Femur (tissue), 1 donor: ENCODE measurements at places on chromosomes 12 and 14.

DNA sequence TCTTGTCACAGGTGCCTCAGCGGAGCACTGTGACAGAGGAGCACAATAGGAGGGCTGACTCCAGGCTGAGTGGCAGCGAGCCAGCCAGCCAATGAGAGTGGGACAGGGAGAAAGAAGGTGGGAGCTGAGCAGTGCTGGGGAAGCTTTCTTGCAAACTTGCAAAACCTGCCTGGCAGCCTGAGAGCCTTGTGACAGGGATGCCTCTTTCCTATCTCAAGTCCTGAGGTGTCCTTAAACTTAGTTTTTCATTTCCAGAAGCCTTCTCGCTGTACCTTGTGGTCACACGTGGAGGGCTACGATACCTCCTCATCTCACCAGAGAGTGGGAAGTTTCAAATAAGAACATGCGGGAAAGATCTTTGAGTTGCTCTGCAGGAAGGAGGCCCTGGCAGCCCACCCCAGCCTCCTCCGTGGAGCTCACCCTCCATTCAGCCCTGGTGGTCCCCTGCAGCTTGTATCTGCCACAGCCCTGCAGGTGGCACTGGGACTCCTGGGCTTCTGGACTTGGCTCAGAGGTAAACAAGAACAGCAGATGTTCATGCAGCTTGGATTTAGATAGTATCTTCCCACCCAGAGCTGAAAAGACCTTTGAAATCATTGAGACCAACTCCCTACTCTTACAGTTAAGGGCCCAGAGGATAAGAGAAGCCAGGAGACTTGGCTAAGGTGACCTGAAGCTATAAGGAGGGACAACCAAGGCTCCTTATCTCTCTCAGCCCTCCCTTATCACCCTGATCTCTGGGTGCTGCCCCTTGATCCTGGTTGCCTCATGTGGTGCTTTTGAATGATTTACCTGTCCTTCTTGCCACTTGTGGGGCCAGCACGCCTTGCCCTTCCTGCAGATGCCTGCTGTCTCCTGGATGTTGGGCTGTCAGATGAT is 153.5 kb upstream of the MAX start:
- no peak for DNase-seq

DNA sequence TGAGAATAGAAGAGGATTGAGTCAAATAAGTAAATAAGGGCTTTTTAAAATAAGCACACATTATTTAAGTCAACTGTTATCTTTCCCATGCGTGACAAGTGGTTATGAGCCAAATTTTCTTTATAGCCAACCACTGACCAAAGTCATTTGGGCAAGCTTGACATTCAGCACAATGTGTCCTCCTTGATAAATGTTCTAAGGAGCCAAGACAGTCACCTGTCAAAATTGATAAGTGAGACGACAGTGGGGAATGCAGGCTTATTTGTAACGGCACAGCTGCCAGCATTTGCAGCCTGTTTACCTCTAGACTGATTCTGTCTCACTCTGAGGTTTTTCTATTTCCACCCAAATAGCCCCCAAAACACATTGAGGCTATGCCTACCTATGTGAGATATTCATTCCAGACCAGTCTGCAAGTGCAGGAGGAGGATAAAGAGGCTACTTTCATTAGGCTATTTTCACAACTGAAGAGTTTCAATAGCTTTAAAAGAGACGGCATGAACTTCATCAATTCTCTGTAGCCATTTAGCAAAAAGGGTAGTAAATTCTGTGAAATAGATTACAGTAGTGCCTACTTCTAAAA is 339.5 kb downstream of the PDZRN4 start:
- no peak for DNase-seq

DNA sequence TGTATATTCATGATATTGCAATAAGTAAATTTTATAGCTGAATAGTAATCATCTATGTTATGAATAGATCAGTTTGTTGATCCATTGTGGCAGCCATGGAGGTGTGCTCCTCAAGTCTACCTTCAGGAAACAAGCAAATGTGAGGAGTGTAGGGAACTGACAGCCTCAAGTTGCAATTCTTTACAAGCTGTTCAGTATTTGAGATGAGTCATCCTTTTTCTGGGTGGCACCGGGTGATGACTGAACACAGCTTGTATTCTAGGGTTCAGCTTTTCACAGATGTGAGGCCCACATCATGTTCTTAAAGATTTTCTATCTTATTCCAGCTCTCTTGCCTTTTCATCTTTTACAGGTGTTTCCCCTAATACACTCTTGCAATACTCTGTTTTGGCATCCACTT is 452.4 kb downstream of the KCNH5 start:
- no peak for DNase-seq

GRCh38 chr12:57127726-57128518 is at the start of gene LRP1:
LRP1 (plus strand) TSS chr12:57128483; CDS start chr12:57128965, 482 bp downstream.
- DNase-seq, result peak; percentile 92

DNA sequence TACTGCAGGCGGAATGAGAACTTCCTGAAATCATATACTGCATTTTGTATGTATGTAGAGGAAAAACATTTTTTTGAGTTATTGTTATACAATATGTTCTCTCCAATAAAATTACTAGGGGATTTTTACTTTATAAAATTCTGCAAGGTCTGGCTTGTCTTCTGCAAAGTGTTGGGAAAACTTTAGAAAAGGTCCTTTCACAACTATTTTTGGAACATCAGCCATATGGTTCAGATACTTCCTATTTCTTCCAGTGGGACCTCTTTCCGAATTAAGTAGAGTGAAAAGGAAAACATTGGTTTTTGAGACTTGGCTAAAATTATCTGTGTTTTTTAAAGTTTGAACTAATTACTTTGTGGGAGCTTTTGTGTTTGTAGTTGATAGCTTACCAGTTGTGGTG is 52.7 kb downstream of the DAAM1 start:
- no peak for DNase-seq

DNA sequence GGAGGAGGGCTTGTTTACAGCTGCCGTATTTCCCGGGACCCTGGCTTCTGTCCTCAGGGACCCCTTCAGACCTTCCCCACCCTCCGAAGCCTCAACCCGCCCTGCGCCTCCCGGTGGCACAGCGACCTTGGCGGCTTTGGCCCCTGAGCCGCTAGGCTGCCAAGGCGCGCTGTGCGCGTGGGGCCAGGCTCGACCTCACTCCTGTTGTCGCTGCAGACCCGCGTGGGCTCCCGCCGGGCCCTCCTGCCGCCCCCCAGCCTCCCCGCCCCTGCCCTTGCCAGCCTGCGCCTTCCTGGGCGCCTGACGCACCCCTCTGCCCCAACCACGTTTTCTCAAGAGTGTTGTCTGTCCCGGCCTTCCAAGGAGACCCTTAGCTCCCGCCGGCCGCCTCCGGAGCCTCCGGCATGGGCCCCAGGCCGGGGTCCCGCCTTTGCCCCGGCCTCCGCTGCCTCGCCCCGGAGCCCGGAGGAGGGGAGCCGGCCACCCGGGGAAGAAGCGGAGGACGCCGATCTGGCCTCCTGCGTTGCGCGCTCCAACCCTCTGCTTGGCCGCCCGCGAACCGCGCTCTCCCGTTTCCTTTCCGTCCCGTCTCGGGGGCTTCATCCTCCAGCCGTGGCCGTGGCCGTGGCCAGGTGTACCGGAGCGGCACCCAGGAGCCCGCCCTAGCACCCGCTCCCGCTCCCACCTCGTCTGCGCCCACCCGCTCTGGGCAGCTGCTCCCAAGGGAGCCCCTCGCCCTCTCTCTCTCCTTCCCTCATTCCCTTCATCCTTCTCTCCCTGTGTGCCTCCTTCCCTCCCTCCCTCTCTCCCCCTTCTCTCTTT is 19.9 kb downstream of the PPP2R5C start:
- DNase-seq, result no peak
